Mesenchymal stem cell (in vitro differentiated cells and primary cell): ENCODE measurements at places on chromosomes 7 and 10.

GRCh38 chr7:82388138-82388537, 55.4 kb downstream of the CACNA2D1 start:
- H3K36me3 ChIP-seq, result no peaks in the 10 kb centered on the region
- no peak for DNase-seq
- no peak overlapping the region for H3K4me3 ChIP-seq
- no peak overlapping the region for H3K27ac ChIP-seq
- no peaks in the 10 kb centered on the region for H3K27me3 ChIP-seq

DNA sequence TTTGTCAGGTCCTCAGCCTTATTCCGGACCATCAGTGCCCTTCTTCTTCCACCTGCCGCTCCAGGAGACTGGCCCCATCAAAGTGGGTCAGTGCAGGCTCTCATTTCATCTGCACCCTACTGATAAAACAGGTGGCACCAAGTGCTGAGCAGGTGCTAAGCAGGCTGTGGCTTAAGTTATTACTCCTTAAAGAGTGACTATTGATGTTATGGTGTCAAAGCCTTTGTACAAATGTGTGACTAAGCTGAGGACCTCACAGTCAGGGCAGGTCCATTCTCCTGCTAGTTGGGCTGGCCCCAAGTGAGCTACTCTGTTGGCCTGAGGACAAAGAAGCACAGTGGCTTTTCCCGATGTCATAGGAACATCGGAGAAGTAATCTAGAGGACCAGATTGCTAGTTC, 11.2 kb upstream of the CALD1 start:
- DNase-seq, result no peak
- no peak overlapping the region for H3K27ac ChIP-seq
- no peak overlapping the region for H3K4me3 ChIP-seq
- peaks cover 2% of the 10 kb centered on the region for H3K4me1 ChIP-seq
- no peaks in the 10 kb centered on the region for H3K27me3 ChIP-seq

- DNase-seq, result no peak
- H3K4me3 ChIP-seq, result no peak overlapping the region
- no peaks in the 10 kb centered on the region for H3K36me3 ChIP-seq
- H3K4me1 ChIP-seq, result peaks cover 4% of the 10 kb centered on the region
- H3K27ac ChIP-seq, result no peak overlapping the region
- H3K27me3 ChIP-seq, result peaks cover 51% of the 10 kb centered on the region
These were observed 29.8 kb upstream of the PPP2R2D start for GRCh38 chr10:131870831-131871672.

DNA sequence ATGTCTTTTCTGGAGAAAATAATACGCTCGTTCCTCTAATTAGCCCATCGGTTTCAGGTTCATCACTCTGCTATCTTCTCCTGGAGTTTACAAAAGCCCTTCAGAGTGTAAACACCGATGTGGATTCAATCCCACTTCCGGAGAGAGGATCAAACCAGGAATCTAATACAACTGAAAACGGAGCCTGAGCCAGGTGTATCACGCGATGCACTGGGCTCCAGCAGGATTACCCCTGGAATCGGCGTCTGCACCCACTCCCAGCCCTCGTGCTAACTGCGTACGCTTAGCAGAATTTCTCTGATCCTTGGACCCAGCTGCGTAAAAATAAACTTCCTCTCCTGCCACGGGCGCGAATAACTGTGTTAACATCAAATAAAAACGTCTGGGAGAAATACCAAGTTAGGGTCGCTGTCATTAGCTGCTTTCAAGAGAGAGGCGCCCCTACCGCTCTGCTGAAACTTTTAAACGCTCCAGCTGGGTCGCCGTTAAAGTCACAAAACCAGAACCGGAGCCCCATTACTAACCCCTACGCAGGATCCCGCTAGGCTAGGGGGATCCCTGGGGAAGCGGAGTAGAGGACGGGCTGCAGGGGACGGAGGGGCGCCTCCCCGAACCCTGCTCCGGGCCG, 502 bp downstream of the ZNF3 start:
- peak; percentile 42 for DNase-seq
- H3K4me3 ChIP-seq, result peak overlapping the region; percentile 84
- H3K4me1 ChIP-seq, result peaks cover 14% of the 10 kb centered on the region

DNA sequence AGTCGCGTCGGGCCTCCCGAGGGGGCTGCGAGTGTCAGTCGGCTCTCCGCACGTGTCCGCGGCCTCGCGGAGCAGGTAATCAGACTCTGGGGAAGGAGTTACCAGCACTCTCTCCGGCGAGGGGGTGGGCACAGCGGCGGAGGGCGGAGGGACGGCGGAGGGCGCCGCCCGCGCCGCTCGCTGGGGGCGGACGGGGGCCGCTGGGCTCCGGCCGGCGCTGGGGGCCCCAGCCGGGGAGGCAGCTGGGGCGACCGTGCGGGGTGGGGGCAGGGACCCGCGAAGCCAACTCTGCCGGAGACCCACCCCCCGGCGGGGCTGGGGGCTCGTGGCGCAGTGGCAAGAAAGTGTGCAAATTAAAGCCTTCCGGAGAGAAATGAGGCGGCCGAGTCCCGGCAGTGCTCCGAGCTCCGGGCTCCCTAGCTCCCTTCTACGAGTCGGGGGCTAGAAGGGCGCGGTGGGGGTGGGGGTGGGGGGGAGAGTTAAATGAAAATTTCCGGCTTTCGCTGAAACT, at the start of gene CDK6:
TSS of gene CDK6 (minus strand) at position 85 of the 511 bp plus-strand sequence. CDS start 3,250 bp downstream, outside the sequence.
- H3K4me1 ChIP-seq, result peaks cover 1% of the 10 kb centered on the region
- DNase-seq, result peak; percentile 67
- H3K36me3 ChIP-seq, result peaks cover 12% of the 10 kb centered on the region
- peak within 1 kb of the TSS; percentile 95 for H3K4me3 ChIP-seq
- H3K27me3 ChIP-seq, result no peaks in the 10 kb centered on the region
- H3K27ac ChIP-seq, result peak within 1 kb of the TSS; percentile 90

DNA sequence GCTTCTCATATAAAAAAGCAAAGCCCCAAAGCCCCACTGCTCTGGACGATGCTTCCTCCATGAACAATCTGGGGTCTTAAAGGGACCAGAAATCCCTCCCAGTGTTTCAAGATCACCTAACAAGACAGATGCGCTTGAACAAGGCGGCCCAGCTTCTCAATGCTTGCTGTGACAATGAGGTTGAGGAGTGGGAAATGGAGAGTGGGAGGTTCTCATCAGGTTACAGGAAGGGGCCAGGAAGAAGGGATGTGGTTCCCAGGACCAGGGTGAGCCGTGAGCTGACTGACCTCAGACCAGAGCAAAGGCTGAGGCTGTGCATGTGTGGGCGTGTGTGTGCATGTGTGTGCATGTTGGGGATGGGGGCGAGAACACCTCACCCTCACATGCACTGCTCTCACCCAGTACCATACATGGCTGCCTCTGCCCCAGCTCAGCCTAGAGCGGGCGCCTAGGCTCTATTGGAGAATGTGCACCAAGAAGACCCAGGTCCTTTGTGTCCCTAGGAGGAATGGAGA, 220.8 kb upstream of the GPR26 start:
- no peak overlapping the region for H3K27ac ChIP-seq
- H3K4me3 ChIP-seq, result no peak overlapping the region
- no peaks in the 10 kb centered on the region for H3K4me1 ChIP-seq
- H3K36me3 ChIP-seq, result no peaks in the 10 kb centered on the region
- H3K27me3 ChIP-seq, result no peaks in the 10 kb centered on the region

GRCh38 chr10:114615600-114616007, 42.5 kb downstream of the ABLIM1 start:
- H3K27me3 ChIP-seq, result no peaks in the 10 kb centered on the region
- H3K36me3 ChIP-seq, result no peaks in the 10 kb centered on the region
- no peak overlapping the region for H3K4me3 ChIP-seq
- no peak overlapping the region for H3K27ac ChIP-seq

DNA sequence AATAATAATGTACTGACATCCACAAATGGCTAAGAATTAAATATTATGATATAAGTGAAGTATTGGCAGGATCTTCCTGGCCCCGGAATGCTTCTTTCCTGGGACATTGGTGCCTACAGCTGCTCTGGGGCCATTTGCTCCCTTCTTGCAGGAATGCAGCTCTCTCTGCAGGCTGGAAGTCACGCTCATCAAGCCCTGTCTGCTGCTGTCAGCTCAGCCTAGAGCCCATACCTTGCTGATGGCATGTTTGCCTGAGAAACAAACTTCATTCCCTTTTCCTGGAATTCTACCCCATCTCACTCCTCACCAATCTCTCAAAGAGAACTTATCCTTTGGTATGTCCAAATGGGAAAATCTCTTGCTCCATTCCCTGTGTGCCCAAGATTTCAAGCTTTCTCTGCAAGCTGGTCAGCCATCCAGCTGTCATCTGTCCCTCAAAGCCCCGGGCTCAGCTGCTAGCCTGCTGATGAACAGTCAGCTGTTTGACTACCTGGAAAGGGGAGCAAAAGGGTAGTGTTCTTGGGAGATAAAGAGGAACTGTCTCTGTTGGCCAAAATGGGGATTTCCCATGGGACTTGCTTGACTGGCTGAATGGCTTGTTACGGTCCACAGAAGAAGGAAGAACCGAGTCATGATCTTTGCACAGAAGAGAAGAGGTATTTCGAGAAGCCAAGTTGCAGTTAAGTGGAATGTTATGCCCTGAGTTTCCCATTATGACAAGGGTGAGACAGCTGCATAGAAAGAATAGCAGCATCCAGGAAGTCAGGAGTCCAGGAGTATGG, 12.0 kb upstream of the RASSF4 start:
- no peaks in the 10 kb centered on the region for H3K27me3 ChIP-seq
- peaks cover 24% of the 10 kb centered on the region for H3K4me1 ChIP-seq
- H3K4me3 ChIP-seq, result no peak overlapping the region
- no peak for DNase-seq
- peak overlapping the region; percentile 10 for H3K27ac ChIP-seq

GRCh38 chr10:128083191-128083895, 42.9 kb downstream of the MKI67 start:
- no peak for DNase-seq
- no peak overlapping the region for H3K27ac ChIP-seq
- H3K4me1 ChIP-seq, result peaks cover 4% of the 10 kb centered on the region
- H3K4me3 ChIP-seq, result no peak overlapping the region
- peaks cover 19% of the 10 kb centered on the region for H3K36me3 ChIP-seq
- peaks cover under 1% of the 10 kb centered on the region for H3K27me3 ChIP-seq

DNA sequence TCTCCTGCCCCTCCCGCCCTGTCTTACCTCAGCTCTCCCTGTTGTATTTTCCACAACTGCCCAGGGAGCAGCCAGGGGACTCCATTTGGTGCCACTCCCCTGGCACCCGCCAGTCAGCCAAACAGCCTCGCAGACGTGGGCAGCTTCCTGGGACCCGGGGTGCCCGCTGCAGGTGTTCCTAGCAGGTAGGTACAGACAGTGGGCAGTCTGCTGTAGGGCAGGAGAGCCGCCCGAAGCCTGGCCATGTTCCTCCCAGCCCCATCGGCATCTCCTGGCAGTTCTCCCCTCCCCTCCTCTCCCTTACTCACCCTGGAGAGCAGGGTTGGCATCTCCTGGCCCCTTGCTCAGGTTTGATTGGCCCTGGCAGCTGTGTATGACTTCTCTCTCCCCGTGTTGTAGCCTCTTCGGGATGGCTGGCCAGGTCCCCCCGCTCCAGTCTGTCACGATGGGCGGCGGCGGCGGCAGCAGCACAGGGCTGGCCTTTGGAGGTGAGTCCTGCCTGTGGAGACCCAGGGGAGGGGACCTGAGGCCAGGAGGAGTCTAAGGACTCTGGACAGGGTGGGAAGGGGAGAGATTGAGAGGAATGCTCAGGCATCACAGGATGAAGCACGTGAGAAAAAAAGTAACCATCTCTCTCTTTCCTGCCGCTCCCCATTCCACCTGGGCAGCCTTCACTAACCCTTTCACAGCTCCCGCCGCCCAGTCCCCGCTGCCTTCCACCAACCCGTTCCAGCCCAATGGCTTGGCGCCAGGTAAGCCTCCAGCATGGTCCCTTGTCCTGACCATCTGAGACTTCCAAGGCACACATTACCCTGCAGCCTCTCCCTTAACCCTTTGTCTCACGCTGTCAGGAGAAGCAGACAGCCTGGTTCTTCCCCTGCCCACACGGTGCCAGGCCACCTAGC, 11.3 kb downstream of the SAP25 start:
- H3K4me3 ChIP-seq, result no peak overlapping the region
- DNase-seq, result no peak
- peaks cover 20% of the 10 kb centered on the region for H3K36me3 ChIP-seq
- H3K27ac ChIP-seq, result no peak overlapping the region
- no peaks in the 10 kb centered on the region for H3K27me3 ChIP-seq

- no peak for DNase-seq
- no peak overlapping the region for H3K27ac ChIP-seq
- H3K36me3 ChIP-seq, result peaks cover 75% of the 10 kb centered on the region
- no peak overlapping the region for H3K4me3 ChIP-seq
- H3K27me3 ChIP-seq, result no peaks in the 10 kb centered on the region
These were observed 38.8 kb downstream of the TACR2 start for GRCh38 chr10:69377933-69378332.

DNA sequence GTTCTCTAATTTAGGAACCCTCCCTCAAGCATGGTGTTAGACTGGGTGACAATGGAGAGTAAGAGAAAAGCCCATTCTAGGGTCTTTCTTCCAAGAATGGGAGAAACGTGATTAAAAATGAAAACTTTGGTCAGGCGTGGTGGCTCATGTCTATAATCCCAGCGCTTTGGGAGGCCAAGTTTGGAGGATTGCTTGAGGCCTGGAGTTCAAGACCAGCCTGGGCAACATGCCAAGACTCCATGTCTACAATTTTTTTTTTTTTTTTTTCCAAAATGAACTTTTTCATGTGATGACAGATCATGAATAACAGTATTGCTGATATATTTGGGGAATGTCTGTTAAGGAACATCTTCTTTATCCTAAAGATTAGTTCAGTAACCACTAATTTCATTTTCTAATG, 194.6 kb downstream of the MLLT10 start:
- H3K4me1 ChIP-seq, result peaks cover 7% of the 10 kb centered on the region
- no peak for DNase-seq
- no peaks in the 10 kb centered on the region for H3K27me3 ChIP-seq

- peak overlapping the region; percentile 99 for H3K27ac ChIP-seq
- H3K4me1 ChIP-seq, result peaks cover 18% of the 10 kb centered on the region
- DNase-seq, result no peak
- peak overlapping the region; percentile 91 for H3K4me3 ChIP-seq
- H3K36me3 ChIP-seq, result peaks cover 68% of the 10 kb centered on the region
- H3K27me3 ChIP-seq, result no peaks in the 10 kb centered on the region
These were observed 174.5 kb upstream of the KLF14 start for GRCh38 chr7:130908345-130909160.

DNA sequence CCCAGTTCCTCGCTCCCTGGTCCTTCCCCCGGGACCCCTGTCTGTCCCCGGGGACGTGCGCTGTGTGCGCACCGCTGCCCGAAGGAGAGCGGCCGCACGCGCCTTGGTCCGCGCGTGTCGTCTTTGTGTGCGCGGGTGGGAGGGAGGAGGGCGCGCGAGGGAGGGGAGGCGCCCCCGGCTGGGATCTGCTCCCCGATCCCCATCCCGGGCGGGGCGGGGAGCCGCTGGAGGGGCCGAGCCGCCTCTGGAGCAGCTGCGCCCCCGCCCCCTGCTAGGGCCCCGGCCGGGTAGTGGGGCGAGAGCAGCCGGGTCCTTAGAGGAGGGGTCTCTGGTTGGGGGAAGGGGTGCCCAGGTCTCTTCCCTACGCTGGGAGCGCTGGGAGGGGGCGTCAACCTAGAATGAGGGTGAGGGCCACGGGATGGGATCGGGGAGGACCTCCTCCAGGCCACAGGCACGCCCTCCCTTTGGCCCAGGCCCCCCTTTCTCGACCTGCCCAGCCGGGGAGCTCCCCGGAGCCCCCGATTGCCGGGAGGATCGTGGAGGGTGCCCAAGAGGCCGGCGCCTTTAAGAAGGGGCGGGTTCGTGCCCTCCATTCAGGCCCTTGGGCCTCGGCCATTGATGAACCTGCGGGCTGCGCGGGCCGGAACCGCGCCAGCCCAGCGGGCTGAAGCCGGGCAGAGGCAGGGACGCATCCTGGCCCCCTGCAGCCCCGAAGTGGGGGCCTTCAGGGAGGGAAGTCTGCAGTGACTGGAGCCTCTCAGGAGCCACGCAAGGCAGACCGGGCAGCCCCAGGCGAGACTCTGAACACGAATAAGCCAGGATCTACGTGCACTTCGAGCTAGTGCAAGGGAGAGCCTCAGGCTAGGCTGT, 678 bp downstream of the SH2B2 start:
- H3K4me3 ChIP-seq, result peak overlapping the region; percentile 83
- H3K4me1 ChIP-seq, result peaks cover 32% of the 10 kb centered on the region
- no peaks in the 10 kb centered on the region for H3K36me3 ChIP-seq
- peak; percentile 41 for DNase-seq
- no peak overlapping the region for H3K27ac ChIP-seq
